ENCODE measurements at places on chromosomes 1 and 21.

GRCh38 chr1:151047925-151048644, 534 bp downstream of the C1orf56 start:
- peak; percentile 47 for DNase-seq

- no peak for DNase-seq
Measured at GRCh38 chr1:176469450-176470010, 6.6 kb downstream of the PAPPA2 start.

- DNase-seq = peak; percentile 3
Measured at GRCh38 chr1:30311749-30312148, 411.6 kb downstream of the MATN1 start.

DNA sequence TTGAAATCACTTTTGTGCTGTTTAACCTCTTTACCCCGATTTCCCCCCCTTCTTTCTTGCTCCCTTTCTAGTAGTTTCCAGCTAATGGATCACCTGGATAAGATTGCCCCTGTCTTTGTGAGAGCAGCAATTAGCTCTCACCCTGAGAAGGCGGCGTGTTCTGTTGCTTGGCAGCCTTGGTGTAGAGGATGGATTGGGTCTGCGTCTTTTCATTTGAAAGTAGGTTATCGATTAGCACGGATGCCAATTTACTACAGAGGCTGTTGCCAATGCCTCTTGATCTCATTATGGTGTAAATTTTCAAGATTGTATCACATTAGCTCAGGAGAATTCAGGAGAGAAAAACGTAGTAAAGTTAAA, 26.4 kb downstream of the KIF26B start:
- DNase-seq = no peak

DNA sequence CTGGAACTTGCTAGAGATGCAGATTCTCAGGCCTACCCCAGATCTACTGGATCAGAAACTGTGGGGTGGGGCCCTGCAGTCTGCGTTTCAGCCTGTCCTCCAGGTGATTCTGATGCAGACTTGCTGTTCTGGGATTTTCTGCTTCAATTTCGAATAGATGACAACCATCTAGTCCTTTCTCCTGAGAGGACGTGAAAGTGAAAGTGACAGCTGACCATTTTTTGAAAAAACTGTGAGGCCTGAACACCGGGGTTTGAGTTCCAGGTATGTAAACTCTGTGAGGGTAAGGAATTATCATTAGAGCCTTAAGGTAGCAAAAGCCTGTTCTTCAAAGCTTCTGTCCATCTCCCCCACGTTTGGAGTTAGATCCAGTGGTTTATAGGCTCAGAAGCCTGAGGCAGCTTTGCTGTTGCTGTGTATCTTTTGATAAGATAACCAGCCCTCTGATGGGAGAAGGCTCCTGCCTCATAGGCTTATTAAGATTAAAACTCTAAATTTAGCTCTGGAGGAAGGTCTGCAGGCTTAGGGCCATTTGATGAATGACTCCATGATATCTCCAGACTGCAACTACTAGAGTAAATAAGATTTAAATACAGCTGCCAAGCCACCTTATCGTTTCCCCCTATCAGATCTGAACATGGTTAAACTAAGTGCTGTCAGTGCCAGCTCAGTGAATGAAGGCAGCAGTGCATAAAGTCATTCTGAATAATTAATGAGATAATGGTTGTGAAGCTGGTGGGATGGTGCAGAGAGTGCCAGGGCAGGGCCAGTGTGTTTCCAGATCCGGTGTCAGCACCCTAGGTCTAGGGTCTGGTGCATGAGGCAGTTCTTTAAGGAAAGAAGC, 335.2 kb downstream of the HHAT start:
- no peak for DNase-seq

DNA sequence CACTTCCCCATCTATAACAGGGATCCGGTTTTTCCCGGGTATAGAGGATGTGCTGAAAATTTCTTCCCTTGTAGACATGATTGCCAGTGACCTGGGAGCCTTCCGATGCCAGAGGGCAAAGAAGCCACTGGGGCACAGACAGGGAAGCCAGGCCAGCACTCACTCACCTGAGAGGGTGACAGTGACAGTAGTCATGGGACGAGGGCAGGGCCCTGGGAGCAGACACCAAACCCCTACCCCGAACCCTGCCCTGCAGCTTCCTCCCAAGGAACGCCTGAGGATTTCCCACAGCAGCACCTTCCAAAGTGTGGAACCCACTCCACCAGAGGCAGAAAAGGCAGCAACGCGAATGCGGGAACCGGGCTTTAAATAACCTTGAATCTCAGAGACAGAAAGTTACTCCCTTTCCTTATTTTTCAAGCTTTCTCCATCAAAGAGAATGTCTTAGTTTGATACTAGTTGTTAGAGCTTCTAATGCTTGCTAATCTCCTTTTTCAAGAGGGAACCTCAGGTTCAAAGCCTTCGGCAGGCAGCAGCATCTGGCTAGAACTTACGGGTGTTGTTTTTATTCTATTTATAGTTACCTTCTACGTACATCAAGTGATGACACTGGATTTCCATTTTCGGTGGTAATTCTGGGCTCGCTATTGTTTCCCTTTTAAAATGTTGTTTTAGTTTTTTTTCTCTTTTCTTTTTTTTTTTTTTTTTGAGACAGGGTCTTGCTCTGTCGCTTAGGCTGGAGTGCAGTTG, 2.8 kb downstream of the DDOST start:
- no peak for DNase-seq

DNA sequence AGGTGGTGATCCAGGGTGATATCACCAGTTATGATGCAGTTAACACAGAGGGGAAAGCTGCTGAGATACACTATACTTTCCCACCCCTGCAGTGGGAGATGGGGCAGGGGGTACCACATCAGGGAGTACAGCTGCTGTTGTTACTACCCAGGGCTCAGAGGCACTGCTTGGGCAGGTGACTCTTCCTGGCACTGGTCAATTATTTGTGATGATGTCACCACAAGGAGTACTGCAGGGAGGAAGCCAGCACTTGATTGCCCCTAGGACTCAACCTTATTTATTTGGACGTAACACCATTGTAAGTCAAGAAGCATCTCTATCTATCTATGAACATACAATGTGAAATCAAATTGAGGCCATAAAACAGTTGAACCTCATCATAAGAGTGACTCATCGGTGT, 10.1 kb downstream of the IFNAR1 start:
- DNase-seq = no peak

All from progenitor cell of endocrine pancreas (in vitro differentiated cells).